ENCODE measurements at places on chromosomes 2 and 18. TPM values are rescaled to one million over a fixed set of nuclear protein-coding genes. Genes with fewer than 3 reads are reported as not detected.

DNA sequence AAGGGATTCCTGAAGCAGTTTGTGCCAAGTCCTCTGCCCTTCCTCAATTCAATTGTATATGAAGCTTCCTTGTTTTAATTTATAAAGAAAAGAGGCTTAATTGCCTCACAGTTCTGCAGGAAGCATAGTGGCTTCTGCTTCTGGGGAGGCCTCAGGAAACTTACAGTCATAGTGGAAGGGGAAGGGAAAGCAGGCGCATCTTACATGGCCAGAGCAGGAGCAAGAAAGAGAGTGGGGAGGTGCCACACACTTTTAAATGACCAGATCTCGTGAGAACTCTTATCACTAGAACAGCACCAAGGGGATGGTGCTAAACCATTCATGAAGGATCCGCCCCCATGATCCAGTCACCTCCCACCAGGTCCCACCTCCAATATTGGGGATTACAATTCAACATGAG, 114.2 kb downstream of the SGPP2 start:
- DNase-seq, result no peak

Gene PLEK
- polyA plus RNA-seq, result 0.11 TPM

Gene PDE1A
- polyA plus RNA-seq, result 0.28 TPM

DNA sequence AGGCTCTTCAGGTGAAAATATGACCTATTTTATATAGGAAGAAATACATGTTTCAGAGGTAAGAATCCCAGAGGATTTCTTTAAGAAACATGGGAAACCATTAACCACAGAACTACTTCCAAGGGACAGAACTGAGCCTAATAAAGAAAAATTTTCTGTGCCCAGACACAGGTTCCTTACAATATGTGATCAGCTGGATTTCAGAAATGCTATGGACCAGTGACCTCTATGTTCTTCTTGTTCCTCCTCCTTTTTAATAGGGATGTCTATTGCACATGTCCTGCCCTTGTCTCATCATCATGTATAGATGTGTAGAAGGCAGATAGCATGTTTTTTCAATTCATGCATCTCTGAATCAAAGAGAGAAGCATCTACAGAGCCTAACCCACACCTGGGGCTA, 836.6 kb downstream of the RNF144A start:
- DNase-seq, result no peak

Gene CLEC4F
- not detected for polyA plus RNA-seq

Gene C1QL2
- polyA plus RNA-seq, result not detected

DNA sequence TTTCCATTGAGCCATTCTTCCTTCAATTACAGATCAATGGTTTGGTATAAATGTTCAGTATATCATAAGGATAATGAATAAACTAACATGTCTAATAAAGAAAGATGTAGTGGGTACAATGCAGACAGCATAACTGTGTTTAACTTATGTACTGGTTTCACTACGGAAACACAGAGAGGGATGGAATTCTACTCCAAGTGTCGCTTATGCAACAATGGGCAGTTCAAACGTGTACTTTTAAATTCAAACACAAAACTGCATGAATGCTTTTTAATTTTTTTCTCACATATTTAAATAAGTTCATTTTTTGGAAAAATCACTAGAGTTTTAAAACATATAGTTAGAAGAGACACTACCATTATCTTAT, 74.7 kb downstream of the COBLL1 start:
- DNase-seq, result no peak

Gene MOCOS
- 9.1 TPM for polyA plus RNA-seq

Data from K562 (cell line).